Transverse colon (tissue), 4 donors: ENCODE measurements at places on chromosomes 3 and 15. TPM values are rescaled to one million over a fixed set of nuclear protein-coding genes. Genes with fewer than 3 reads are reported as not detected.
A peak's percentile ranks its signal among the peaks of the same experiment; 100 is the strongest.

Gene ADGRG7
- total RNA-seq: 1.8 TPM

Gene GPR62
- not detected for total RNA-seq

Gene MCF2L2
- 2.2 TPM for total RNA-seq

Gene THOC7
- total RNA-seq: 54.5 TPM

- peaks cover 46% of the 10 kb centered on the region for H3K27me3 ChIP-seq
- H3K36me3 ChIP-seq: no peaks in the 10 kb centered on the region
- no peak overlapping the region for H3K27ac ChIP-seq
- H3K4me3 ChIP-seq: no peak overlapping the region
Observed at GRCh38 chr15:79099692-79100091, 9.1 kb upstream of the RASGRF1 start.

- no peaks in the 10 kb centered on the region for H3K4me1 ChIP-seq
- no peak for DNase-seq
- no peak overlapping the region for H3K4me3 ChIP-seq
- H3K36me3 ChIP-seq: no peaks in the 10 kb centered on the region
- no peak overlapping the region for H3K27ac ChIP-seq
- no peaks in the 10 kb centered on the region for H3K27me3 ChIP-seq
Observed at GRCh38 chr3:17116007-17116600, 231.3 kb downstream of the PLCL2 start.

DNA sequence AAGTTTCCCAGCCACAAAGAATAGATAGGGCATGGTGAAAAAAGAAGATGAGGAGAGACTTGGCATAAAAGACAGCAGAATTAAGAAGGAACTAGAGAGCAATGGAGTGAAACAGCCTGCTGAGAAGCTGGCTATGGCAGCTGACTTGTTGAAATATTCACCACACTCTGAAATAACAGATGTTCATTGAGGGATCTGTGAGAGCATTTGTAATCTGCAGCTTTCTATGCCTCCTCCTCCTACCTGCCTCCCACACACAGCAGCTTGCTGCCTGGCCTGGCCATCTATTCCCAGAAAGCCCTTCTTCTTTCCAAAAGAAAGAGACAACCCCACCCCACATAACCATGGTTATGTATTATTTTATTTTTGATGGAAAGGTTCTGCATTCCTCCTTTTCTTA lies 303.9 kb downstream of the GAP43 start:
- H3K27me3 ChIP-seq: no peaks in the 10 kb centered on the region
- no peak overlapping the region for H3K27ac ChIP-seq
- no peak overlapping the region for H3K4me3 ChIP-seq
- DNase-seq: no peak
- H3K4me1 ChIP-seq: no peaks in the 10 kb centered on the region

- H3K4me1 ChIP-seq: no peaks in the 10 kb centered on the region
- peaks cover 8% of the 10 kb centered on the region for H3K27me3 ChIP-seq
- no peak for DNase-seq
- no peak overlapping the region for H3K27ac ChIP-seq
- H3K36me3 ChIP-seq: no peaks in the 10 kb centered on the region
- no peak overlapping the region for H3K4me3 ChIP-seq
Observed at GRCh38 chr15:79192462-79193036, 90.0 kb upstream of the ANKRD34C start.

- no peaks in the 10 kb centered on the region for H3K36me3 ChIP-seq
- no peak for DNase-seq
- H3K4me3 ChIP-seq: no peak overlapping the region
- H3K27me3 ChIP-seq: peaks cover 3% of the 10 kb centered on the region
- H3K27ac ChIP-seq: no peak overlapping the region
Observed at GRCh38 chr3:70943886-70944285, 631.4 kb upstream of the MDFIC2 start.

GRCh38 chr15:28955993-28956421 lies 70.2 kb downstream of the APBA2 start:
- H3K36me3 ChIP-seq: no peaks in the 10 kb centered on the region
- DNase-seq: no peak
- no peaks in the 10 kb centered on the region for H3K27me3 ChIP-seq
- no peak overlapping the region for H3K27ac ChIP-seq

DNA sequence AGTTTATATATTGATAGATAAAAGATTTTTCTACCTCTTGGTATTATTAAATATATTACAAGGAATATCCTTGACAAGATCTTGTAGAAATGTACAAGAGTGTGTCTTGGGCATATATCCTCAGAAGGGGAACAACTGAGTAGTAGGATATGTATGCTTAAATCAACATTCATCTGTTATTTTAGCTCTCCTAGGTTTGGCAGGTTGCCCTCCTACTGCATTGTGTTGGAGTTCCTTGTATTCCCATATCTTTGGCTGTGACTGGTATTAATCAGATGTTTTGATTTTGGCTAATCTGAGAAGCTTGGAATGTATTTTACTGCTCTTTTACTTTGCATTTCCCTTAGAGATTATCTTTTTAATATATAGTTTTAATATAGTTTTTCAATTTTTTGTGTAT lies 4.6 kb downstream of the MYRIP start:
- H3K27me3 ChIP-seq: peaks cover 34% of the 10 kb centered on the region
- no peak overlapping the region for H3K27ac ChIP-seq
- peaks cover 14% of the 10 kb centered on the region for H3K4me1 ChIP-seq
- no peaks in the 10 kb centered on the region for H3K36me3 ChIP-seq
- no peak for DNase-seq
- H3K4me3 ChIP-seq: no peak overlapping the region

DNA sequence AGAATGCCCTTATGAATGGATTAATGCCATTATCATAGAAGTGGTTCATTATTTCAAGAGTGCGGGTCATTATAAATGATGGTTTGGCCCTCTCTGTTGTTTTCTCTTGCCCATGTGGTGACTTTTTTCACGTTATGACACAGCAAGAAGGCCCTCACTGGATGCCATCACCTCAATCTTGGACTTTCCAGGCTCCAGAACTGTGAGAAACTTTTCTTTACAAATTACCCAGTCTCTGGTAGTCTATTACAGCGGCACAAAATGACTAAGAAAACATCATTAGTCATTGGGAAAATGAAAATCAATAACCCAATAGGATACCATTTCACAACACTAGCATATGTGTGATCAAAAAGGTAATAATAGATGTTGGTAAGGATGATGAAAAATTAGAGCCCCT lies 119.0 kb upstream of the LPP start:
- no peak overlapping the region for H3K4me3 ChIP-seq
- no peak for DNase-seq
- no peaks in the 10 kb centered on the region for H3K27me3 ChIP-seq
- H3K36me3 ChIP-seq: no peaks in the 10 kb centered on the region
- H3K27ac ChIP-seq: no peak overlapping the region
- H3K4me1 ChIP-seq: peaks cover 13% of the 10 kb centered on the region

DNA sequence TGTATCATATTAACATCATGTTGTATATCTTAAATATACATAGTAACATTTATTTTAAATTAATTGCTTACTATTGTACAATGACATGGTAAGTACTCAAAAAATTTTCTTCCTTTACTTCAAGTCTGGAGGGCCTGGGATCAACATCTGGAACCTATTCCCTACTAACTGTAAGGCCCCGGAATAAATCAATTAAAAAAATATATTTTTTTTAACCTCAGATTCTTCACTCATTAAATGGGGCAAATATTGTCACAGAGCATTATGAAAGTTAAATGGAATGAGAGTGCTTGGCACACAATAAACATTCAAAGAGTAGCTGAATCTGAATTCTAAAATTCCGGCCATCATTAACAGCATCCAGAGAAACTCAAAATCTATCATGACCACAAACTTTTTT lies 16.5 kb downstream of the GSK3B start:
- no peaks in the 10 kb centered on the region for H3K36me3 ChIP-seq
- DNase-seq: no peak
- no peak overlapping the region for H3K4me3 ChIP-seq
- no peaks in the 10 kb centered on the region for H3K27me3 ChIP-seq
- no peak overlapping the region for H3K27ac ChIP-seq

GRCh38 chr3:110343945-110344344 lies 727.7 kb upstream of the NECTIN3 start:
- H3K36me3 ChIP-seq: no peaks in the 10 kb centered on the region

DNA sequence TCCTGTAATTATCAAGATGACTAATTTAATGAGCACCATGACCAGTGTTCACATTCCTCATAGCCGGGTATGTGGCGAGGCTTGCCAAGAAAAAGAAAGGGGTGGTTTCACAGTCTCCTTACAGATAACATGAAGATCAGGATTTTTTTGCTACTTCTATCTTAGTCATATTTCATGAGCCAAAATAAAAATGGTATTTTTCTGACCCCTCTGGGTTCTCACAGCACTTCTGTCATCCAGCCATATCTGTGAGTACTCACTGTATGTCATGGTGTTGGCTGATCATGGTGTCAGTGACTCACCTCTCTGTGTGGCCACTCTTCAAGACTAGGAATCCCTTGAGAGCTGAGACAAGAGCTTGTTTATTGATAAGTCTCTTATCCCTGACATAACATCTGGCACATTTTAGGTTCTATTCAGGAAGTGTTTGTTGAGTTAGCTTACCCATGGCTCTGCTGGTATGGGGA lies 130.5 kb upstream of the LMCD1 start:
- no peaks in the 10 kb centered on the region for H3K27me3 ChIP-seq
- H3K4me1 ChIP-seq: no peaks in the 10 kb centered on the region
- no peak for DNase-seq
- H3K4me3 ChIP-seq: no peak overlapping the region

DNA sequence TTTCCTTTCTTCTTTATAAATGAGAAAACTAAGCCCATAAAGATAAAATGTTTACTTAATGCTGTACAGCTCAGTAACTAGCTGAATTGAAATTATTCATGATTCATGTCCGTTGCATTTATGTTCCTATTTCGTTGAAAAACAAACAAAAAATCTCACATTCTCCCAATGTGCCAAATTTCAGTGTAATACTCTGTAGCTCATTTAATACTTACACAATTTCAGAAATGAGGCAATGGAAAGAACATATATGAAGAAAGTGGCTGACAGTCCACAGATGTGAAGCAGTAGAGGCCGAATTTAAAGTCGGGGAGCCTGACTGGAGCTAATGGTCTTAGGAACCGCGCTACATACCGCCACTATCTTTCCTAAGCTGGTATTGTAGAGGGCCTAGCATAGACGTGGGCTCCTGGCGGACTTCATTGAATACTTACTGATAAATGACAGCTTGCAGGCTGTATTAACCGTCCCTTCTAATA lies 651 bp downstream of the PLSCR2 start:
- no peaks in the 10 kb centered on the region for H3K36me3 ChIP-seq
- no peak for DNase-seq
- no peaks in the 10 kb centered on the region for H3K27me3 ChIP-seq
- no peak overlapping the region for H3K4me3 ChIP-seq
- peaks cover 8% of the 10 kb centered on the region for H3K4me1 ChIP-seq
- peak overlapping the region; percentile 81 for H3K27ac ChIP-seq

DNA sequence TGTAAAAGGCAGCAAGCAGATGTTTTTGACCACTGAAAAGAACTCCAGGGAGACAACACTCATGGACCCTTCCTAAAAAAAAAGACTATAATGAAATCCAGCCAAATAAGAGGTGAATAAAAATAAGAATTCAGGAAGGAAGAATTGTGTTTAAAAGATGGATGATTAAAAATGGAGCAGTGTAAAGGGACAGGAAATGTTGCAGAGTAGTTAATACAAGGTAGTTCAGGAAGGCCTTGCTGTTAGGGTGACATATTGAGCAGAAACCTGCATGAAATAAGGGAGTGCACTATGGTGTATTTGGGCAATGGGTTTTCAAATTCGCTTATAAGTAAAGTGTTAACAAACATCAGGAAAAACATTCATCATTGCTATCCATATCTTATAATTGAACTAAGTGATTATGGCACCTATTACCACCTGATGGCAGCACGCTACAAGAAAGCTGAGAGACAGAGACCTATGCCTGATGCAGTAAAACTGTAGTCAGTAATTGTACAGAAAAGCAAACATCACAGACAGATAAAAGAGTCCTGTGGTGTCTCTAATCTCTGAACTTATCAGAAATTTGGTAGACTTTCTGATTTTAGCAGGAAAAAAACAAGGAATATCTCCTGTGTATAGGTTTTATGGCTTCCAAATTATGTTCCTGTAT lies 5.8 kb upstream of the DBR1 start:
- peaks cover 3% of the 10 kb centered on the region for H3K27me3 ChIP-seq
- peak; percentile 26 for DNase-seq
- H3K27ac ChIP-seq: no peak overlapping the region

GRCh38 chr3:113758389-113759024 lies 11.7 kb downstream of the ATP6V1A start:
- no peak for DNase-seq
- no peaks in the 10 kb centered on the region for H3K36me3 ChIP-seq
- peaks cover 13% of the 10 kb centered on the region for H3K4me1 ChIP-seq
- no peak overlapping the region for H3K4me3 ChIP-seq
- no peaks in the 10 kb centered on the region for H3K27me3 ChIP-seq
- H3K27ac ChIP-seq: no peak overlapping the region

GRCh38 chr3:175346573-175347356 lies 487.6 kb downstream of the NAALADL2 start:
- H3K4me1 ChIP-seq: no peaks in the 10 kb centered on the region
- H3K27me3 ChIP-seq: no peaks in the 10 kb centered on the region
- no peak overlapping the region for H3K27ac ChIP-seq
- peak; percentile 50 for DNase-seq
- no peak overlapping the region for H3K4me3 ChIP-seq
- no peaks in the 10 kb centered on the region for H3K36me3 ChIP-seq
